CD4-positive, alpha-beta T cell treated with Interleukin-2 at 100 ng/mL for 4 hours (primary cell): ENCODE measurements at places on chromosomes 6 and 20.

GRCh38 chr6:119655124-119655523 lies 305.6 kb upstream of the MAN1A1 start:
- DNase-seq, result no peak

GRCh38 chr20:9867196-9867980 lies 28.5 kb upstream of the PAK5 start:
- DNase-seq, result no peak

GRCh38 chr6:126529637-126530362 lies 189.9 kb downstream of the CENPW start:
- no peak for DNase-seq

DNA sequence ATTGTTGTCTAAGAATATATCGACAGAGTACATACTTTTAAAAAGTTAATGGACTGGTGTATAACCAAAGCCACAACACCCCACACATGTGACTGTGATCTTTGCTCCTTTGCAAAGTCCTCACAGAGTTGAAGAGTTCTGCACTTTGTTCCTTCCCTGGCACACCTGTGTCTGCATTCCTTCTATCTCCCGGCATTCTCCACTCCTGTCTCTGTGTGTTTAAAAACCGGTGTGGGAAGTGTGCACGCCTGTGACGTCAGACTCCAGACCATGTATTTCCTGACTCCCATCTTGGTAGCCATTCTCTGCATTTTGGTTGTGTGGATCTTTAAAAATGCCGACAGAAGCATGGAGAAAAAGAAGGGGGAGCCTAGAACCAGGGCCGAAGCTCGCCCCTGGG lies at the start of gene IYD:
IYD (plus strand) TSS at position 251 of the 400 bp plus-strand sequence; CDS start at position 271, 20 bp downstream.
- no peak for DNase-seq

DNA sequence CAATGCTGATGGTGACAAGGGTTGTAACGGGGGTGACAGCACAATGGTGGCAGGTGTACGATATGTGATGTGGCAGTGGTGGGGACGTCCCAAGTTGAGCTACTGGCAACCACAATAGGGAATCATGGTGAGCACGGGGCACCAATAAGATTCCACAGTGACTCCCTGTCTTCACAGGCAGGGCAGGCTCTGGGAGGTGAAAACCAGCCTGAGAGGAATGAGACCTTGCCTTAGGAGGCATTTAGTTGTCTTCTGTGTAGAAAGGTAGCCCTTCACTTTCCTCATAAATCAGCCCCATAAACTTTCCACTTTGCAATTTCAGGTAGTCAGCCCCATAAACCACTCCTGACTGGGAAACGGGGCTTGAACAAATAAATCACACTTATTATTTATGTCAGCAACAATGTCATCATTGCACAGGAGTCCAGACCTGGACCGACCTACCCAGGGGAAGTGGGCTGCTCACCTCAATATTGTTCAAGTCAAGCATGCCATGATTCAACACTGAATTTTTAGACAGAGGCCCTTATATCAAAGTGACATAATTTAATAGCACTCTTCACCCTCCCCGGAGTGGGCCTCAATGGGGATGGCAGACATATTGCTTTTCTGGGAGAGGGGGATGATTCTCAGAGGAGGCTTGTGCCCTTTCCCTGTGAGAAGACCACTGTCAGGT lies 150.8 kb downstream of the CDC5L start:
- DNase-seq, result no peak

DNA sequence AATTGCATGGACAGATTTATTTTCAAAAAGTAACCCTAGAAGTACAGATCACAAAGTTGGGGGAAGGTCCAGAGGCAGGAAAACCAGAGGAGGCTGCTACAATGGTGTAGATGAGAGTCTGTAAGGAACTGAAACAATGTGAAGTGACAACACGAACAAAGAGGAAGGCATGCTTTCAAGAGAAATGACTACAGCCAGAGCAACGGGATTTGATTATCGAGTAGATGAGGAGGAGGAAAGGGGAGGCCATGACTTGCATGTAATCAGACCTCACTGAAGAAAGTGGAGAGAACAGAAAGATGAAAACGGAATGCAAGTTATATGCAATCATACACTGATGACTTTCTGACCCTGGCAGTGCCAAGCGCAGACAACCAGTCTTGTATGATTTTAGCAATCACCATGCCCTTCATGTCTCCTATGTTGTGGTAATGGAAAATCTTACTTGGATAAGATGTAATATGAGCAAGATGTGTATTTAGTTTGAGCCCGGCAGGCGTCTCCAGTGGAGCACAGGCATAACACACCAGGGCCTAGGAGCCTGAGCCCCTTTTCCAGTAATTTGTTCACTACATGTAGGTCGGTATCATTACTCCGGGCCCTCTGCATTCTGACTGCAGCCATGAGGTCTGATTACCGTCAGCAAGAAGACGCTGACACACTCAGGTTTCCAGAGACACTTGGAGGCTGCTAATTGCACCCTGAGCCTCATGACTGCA lies 34.0 kb upstream of the FAM83C start:
- no peak for DNase-seq

DNA sequence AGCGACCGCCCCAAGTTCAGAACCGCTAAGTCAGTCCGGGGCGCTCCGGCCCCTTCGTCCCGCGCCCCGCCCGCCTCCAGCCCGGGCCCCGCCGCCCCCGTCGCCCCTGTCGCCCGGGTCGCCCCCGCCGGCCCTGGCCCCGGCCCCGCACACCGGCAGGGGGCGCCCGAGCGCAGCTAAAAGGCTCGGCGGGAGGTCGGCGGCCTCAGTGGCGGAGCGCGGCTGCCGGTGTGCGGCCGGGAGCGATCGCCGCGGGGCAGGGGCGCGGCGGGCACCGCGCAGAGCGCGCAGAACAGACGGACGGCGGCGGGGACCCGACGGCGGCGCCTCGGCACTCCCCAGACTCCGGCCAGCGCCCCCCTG lies at the start of gene FNDC1:
FNDC1 (plus strand) TSS at position 208 of the 363 bp plus-strand sequence. CDS start 197 bp downstream, outside the sequence.
- peak; percentile 45 for DNase-seq

DNA sequence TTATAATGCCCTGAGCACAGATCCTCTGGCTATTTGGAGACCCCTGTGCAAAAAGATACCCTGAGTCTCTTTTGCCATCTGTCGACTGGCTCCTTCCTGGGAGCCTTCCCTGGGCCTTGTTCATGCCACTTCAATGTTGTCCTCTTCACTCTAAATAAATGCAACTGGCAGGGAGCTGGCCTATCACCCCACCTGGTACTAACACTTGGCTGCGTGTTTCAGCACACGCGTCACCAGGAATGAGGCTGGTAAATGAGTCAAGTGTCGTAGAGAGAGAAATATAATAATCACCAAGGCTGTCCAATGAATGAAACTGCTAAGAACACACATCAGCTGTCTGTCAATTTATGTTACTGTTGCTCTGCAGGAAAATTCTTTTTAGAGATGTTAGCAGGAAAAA lies 374.6 kb upstream of the JARID2 start:
- DNase-seq, result no peak

DNA sequence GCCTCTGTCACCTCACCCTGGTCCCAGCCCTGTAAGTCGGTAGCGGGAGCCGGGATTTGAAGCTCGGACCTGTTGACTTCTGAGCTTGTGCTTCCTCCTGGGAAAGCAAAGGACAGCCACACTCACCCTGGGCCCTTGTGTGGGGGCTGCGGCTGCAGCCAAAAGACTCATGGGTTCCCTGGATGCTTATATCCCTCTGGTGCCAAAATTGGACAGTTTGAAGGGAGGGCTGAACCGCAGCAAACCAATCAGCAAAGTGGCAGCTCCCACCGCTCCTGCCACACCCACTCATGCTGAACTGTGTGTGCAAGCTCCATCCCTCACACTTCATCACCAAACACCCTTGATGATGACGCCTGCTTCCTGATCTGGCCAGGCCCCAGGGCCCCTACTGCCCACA lies 3.9 kb upstream of the CCN5 start:
- DNase-seq, result no peak

DNA sequence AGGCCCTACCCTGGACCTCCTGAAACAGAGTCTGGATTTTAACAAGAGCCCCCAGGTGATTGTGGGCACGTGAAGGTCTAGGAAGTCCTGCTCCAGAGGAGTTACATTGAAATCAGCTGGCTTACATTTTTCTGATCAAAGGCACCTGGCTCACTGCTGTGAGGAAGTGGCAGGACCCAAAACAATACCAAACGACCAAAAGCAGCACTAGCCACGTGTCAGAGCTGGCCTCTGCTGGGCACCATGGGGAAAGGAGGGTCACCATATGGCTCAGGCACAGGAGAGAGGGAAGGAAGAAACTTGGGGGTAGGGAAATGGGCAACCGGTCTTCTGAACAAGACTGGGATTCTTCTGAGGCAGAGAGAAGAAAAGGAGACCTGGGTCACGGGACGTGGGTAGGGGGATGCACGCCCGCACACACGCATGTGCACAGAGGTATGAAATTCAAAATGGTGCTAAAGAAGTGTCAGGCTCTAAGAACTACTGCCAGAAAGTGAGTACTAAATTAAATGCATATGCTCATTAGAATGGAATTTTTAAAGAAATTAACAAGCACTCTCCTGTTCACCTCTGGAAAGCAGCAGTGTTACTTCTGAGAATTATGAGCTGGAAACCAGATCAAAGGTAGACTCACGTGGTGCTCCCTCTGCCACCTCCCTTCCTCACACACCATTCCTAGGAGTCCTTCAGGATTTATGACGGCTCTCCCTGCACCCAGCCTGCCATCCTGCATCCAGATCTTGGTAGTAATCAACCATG lies 113.6 kb downstream of the TRERF1 start:
- DNase-seq, result no peak

GRCh38 chr6:6346427-6347023 lies 26.1 kb upstream of the F13A1 start:
- DNase-seq, result no peak

GRCh38 chr6:137731960-137732616 lies 135.0 kb upstream of the TNFAIP3 start:
- no peak for DNase-seq

- no peak for DNase-seq
Measured at GRCh38 chr20:11158589-11158988, 484.8 kb upstream of the JAG1 start.

- peak; percentile 52 for DNase-seq
Measured at GRCh38 chr20:40689943-40690835, 1.2 kb upstream of the MAFB start.

GRCh38 chr6:107712665-107713551 lies 111.2 kb downstream of the SCML4 start:
- peak; percentile 44 for DNase-seq

DNA sequence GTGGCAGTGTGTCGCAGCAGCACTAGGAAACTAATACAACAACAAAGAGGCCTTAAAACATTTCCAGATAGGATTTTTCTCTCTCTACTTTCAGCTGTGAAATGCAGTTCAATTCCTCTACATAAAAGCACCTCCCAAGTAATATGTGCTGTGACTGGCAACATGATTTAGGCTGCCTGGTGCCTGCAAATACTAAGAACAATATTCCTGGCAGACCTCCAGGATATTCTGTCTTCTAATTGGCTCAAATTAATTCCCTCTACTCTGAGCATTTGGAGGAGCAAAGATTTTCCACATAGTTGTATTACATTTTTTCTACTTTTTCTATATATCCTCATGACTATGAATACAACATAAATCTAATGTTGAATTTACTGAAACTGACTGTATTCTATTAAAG lies 33.2 kb downstream of the SCGN start:
- DNase-seq, result no peak

GRCh38 chr6:49557177-49557576 lies 6.7 kb downstream of the C6orf141 start:
- DNase-seq, result no peak

- no peak for DNase-seq
Measured at GRCh38 chr6:16425881-16426615, 187.7 kb downstream of the GMPR start.

- DNase-seq, result no peak
Measured at GRCh38 chr6:54195637-54196036, 84.4 kb downstream of the MLIP start.
